ENCODE measurements at places on chromosomes 2 and 18.

- DNase-seq: no peak
Observed at GRCh38 chr2:37917281-37918228, 7.5 kb upstream of the RMDN2 start.

DNA sequence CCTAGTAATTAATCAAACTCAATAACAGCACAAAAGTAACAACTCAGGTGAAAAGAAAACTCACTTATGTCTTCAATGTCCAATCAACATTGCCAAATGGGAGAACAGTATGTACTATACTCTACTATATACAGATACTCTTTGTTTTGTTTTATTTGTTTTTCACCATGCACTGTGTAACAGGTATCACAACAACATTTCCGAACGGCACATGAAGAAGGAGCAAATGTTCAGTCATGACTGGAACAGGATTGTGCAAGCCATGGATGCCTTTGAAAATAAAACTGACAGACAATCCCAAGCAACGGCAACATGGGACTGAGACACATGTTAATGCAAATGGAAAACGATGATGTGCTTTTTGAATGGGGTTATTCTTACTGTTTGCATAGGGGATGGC is 334.9 kb upstream of the THUMPD2 start:
- no peak for DNase-seq

- no peak for DNase-seq
Observed at GRCh38 chr18:38241736-38242135, 676.1 kb upstream of the CELF4 start.

GRCh38 chr18:3460823-3461398 is 10.9 kb downstream of the TGIF1 start:
- no peak for DNase-seq

GRCh38 chr2:241035142-241035817 is 36.9 kb downstream of the SNED1 start:
- no peak for DNase-seq

DNA sequence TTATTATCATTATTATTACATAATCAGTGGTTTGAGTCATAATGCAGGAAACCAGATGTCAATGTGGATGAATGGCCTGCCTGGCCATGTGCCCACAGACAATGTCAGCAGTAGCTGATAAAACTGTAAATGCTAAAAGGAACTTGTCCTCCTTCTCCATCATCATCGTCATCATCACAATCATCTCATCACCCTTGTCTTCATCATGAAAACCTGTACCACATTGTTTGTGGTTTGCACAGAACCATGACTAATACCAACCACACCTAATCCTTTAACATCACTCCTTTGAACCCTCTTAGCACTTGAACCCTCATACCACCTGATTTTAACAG is 96.0 kb downstream of the HNMT start:
- peak; percentile 92 for DNase-seq

GRCh38 chr2:26401739-26402541 is at the start of gene DRC1:
DRC1 (plus strand) TSS chr2:26401920; CDS start chr2:26401990, 70 bp downstream.
- peak; percentile 67 for DNase-seq

- no peak for DNase-seq
Observed at GRCh38 chr2:230601510-230601909, 111.1 kb upstream of the CAB39 start.

GRCh38 chr18:50695431-50696176 is 124.2 kb downstream of the MRO start:
- DNase-seq: no peak

- no peak for DNase-seq
Observed at GRCh38 chr2:31563273-31563839, 17.4 kb downstream of the SRD5A2 start.

GRCh38 chr2:17728210-17728609 is 25.4 kb downstream of the SMC6 start:
- DNase-seq: no peak

DNA sequence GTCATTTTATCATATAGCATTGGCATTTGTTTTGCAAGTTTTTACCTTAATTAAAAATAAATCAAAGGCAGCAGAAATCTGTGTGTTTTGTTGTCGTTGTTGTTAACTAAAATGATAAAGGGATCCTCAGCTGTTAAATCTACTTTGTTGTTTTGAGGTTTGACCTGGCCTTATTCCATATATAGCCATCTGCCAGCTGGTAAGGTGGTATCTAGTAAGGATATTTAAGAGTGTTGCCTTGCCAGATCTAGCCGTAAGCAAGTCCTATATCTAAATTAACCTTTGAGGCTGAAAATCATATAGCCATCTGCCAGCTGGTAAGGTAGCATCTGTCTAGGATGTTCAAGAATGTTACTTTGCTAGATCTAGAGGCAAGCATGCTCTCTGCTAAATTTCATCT is 56.6 kb downstream of the BMPR2 start:
- no peak for DNase-seq
